GM03348 (cell line): ENCODE measurements at places on chromosomes 3 and 15.

GRCh38 chr3:13142552-13143380 lies 69.5 kb upstream of the IQSEC1 start:
- DNase-seq, result no peak

GRCh38 chr15:41031232-41032078 lies 78.2 kb downstream of the CHAC1 start:
- DNase-seq, result no peak

GRCh38 chr15:101641894-101642293 lies 10.3 kb downstream of the TM2D3 start:
- DNase-seq, result no peak

DNA sequence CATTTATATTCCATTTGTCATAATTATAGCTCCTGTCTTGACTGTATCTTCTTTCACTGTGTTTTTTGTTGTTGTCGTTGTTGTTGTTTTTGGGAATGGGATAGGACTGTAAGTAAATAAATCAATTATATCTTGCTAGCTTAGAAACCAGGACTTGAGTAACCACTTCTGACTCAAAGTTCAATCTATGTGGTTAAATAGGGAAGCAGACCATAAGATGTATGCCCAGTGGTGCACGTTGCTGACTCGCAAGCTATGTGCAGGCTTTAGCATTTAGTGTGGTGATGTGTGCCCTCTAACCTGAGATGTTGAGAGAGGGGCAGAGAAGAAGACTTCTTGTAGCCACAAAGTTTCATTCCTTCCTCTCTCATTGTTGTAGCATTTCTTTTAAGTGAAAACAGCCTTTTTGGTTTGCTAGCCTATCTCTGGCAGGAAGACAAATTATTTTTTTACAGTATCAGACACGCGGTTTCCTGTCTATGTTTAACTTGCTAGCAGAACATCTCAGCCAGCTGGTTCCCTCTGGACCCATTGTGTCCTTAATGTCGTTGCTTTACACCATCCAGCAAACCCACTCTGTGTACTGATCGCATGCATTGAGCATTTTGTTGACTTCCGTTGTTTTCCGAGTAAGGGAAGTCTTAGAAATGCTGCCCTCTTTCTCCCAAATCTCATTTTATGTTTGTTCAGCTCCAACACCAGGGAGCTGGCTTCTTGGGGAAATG lies 52.1 kb downstream of the TGFBR2 start:
- DNase-seq, result peak; percentile 47

DNA sequence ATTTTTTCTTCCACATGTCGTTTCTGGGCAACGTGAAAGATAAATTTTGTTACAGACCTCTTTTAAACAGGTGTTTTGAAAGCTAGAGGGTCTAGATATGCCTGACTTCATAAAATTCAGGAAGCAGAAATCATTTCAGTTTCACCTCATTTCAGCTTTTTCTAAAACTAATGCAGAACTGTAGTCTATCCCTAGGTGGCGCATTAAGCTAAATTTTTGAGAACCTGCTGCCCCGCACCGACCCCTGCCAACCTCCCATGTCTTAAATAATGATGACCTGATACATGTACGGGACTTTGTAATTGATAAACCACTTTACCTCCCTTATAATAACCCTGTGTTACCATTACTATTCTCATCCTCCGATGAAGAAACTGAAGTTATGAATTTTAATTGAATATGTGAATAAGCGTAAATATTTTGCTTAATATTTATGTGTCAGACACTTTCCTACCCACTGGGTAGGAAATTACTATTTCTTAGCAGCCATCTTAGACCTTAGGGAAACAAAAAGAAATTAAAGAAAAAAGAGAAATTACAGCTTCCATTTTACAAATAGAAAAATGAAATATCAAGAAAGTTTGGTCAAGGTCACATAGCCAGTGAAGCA lies 78.7 kb upstream of the GCNT3 start:
- DNase-seq, result peak; percentile 52

GRCh38 chr3:66709532-66709931 lies 208.7 kb upstream of the LRIG1 start:
- no peak for DNase-seq

DNA sequence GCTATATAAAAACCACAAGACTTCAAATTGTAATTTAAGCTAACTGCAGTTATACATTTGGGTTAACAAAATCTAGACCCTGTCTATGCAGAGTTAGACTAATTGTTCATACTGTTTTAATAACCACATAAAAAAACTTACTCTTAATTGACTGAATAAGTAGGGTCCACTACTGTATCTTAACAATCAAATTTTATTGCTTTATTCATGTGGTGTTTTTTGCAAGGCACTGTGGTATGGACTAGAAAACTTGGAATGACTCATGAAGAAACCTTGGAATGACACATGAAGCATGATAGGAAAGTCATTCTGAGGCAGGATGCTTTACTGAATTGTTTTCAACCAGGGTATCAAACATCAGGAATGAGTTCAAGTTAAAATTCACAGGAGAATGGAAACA lies 2.3 kb downstream of the SERP1 start:
- DNase-seq, result peak; percentile 34

GRCh38 chr3:174186377-174186989 lies 672.7 kb upstream of the NAALADL2 start:
- DNase-seq, result no peak

DNA sequence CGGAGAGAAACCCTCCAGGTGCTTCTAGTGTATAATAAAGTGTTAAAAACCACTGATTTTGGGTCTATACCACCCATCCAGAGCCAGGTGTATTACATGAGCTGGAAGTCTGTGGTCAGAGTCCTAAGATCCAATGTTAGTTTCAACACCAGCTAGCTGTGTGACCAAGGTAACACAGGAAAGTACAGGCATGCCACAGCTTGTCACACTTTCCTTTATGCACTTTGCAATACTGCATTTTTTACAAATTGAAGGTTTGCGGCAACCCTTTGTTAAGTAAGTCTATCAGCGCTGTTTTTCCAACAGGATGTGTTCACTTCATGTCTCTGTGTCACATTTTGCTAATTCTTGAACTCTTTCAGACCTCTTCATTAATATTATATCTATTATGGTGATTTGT lies 201.3 kb upstream of the PRICKLE2 start:
- no peak for DNase-seq

- DNase-seq, result no peak
These were observed 41.5 kb downstream of the NLGN1 start for GRCh38 chr3:173439004-173439403.

- no peak for DNase-seq
These were observed 82.4 kb upstream of the PTX3 start for GRCh38 chr3:157354254-157354653.

DNA sequence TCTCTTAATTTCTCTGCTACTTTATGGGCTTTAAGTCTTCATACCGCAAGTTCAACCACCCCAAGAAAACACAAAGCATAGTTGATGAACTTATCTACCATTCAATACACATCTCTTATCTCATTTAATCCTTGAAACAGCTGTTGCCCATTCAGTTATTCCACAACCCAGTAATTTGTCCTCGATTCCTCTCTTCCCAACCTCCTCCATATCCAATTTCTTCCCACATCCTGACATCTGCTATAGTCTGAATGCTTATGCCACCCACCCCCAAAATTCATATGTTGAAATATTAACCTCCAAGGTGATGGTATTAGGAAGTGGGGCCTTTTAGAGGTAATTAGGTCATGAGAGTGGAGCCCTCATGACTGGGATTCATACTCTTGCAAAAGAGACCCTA lies 345.4 kb downstream of the ERC2 start:
- no peak for DNase-seq

DNA sequence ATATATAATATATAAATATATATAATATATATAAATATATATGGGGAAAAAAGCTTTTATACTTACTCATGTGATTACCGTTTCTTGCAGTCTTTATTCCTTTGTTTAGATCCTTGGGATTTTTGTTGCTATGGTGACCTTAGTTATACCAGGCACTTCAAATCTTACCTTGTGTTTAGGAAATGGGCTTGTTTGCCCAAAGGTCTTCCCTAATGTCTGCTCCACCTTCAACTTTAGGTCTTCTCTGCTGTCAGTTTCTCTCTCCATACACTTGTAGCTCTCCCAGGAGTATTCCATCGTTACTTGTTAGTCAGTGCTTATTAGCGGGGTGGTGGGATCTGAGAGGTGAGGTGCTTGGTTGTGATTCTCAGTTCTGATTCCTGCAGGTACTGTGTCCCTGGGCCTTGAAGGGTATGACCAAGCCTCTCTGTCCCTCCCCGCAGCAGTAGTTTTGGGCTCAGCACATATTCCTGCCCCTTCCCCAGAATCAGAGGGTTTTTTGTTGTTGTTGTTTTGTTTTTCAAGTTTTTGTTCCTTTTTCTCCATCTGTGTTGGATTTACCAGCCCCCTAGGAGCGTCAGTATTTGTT lies 9.6 kb upstream of the LAMP3 start:
- DNase-seq, result no peak

DNA sequence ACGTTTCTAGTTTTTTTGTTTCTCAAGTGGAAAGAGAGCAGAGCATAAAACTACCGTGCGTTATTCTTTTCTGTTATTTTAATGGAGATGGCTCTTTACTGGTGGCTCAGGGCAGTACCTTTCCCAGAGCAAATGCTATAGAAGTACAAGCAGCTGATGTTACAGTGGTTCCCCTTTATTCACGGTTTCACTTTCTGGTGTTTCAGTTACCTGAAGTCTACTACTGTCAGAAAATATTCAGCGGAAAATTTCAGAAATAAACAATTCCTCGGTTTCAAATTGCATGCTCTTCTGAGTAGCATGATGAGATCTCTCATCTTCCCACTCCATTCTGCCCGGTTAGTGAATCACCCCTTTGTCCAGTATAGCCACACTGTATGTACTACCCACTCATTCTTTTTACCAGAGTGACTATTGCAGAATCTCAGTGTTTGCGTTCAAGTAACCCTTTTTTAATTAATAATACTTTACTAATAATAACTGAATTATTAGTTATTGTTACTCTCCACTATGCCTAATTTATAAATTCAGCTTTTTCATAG lies 597.5 kb upstream of the ROBO2 start:
- DNase-seq, result no peak

- DNase-seq, result peak; percentile 19
These were observed 93.2 kb upstream of the LRIG1 start for GRCh38 chr3:66593978-66594377.

- DNase-seq, result no peak
These were observed 99.6 kb upstream of the RBMS3 start for GRCh38 chr3:29181149-29181780.

DNA sequence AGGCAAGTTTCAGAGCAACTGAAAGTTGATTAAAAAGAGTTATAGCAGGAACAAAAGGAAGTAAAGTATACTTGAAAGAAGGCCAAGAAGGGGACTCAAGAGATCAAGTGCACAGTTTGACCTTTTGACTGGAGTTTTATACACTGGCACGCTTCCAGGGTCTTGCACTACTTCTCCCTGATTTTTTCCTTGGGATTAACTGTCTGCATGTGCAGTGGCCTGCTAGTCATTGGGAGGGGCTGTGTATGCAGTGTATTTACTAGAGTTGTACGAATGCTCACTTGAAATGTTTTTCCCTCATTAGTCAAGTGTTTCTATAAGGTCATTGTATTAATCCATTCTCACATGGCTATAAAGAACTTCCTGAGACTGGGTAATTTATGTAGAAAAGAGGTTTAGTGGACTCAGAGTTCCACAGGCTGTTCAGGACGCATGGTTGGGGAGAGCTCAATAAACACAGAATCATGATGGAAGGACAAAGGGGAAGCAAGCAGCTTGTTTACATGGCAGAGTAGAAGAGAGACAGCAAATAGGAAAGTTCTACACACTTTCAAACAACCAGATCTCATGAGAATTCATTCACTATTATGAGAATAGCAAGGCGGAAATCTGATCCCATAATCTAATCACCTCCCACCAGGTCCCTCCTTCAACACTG lies 571.8 kb downstream of the ZPLD1 start:
- no peak for DNase-seq

- DNase-seq, result no peak
These were observed 459.6 kb downstream of the NLGN1 start for GRCh38 chr3:173857154-173857553.

GRCh38 chr3:148642616-148643015 lies 55.1 kb upstream of the AGTR1 start:
- DNase-seq, result no peak

- peak; percentile 72 for DNase-seq
These were observed 722.0 kb upstream of the CFAP20DC start for GRCh38 chr3:59771768-59772181.

DNA sequence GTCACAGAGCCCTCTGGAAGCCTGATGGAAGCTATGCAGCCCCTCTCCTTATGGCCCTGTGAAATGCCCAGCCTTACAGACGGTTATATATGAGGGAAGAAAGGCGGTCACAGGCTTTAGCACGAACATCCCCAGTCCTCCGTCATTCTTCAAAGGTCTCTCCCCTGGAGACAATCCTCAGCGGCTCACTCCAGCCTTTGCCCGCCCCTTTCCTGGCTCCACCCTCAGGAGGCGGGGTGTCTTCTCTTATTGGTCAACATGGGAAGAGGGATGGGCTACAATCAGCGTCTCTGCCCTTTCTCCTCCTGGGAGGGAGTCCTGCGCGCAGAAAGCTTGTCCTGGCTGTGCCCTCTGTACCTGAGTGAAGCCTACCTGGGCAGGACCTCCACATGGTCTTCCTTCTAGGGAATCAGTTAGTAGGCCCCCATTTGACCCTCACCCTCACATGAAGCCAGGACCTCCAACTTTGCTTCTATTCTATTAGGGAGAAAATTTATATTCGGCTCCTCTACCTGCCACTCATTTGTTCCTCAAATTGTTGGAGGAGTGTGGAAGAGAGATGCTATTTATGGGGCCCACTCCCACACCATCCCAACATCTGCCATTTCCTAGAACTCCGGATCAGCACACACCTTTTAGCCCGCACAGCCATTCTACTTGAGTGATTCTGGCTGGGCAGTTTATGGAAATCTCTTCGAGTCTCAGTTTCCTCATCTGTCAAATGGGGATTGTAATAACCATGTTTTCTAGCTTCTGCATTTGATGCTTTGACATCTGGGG lies 112.9 kb upstream of the SLC6A11 start:
- peak; percentile 20 for DNase-seq

DNA sequence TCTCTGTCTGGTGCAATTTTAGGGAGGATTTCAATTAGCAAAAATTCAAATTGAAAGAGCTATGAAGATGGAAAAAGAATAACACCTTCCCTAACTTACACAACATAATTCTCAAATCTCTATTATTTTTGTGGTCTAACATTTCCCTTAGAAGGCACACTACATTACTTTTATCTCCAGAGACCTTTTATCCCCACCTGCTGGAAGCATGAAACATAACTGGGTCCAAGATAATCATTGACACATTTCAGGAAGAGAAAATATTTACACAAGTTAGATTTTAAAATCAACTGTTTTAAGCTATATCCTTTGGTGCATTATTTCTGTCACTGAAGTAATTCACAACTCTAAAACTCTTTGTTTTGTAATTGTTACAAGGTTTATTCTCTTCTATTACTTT lies 779.5 kb downstream of the ROBO1 start:
- peak; percentile 29 for DNase-seq

GRCh38 chr3:151460774-151461450 lies at the start of gene IGSF10:
TSS of gene IGSF10 (minus strand) at chr3:151461061. CDS start at chr3:151458709, 2,352 bp downstream.
- peak; percentile 65 for DNase-seq
